ENCODE measurements at places on chromosomes 12 and 14.

DNA sequence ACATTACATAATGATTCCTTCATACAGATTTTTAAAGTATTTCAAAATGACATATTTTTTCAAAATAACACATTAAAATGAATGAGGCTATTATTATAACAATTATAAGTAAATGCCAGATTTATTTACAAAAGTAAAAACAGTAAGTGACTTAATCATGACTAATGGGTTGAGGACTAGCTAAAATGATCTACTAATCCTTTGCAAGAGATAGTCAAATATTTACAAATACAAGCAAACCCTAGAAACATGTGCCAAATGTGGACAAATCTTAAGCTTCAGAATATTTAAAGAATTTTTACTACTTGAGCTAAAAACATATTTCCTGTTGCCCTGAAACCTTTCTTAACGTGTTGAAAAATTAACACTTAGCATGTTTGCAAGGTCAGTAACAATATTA, 74.8 kb downstream of the KIF21A start:
- no peak for ATAC-seq

- no peak for ATAC-seq
These were observed 203.5 kb downstream of the ATXN7L3B start for GRCh38 chr12:74741112-74741511.

GRCh38 chr12:79645235-79645630, 45.5 kb downstream of the PAWR start:
- no peak for ATAC-seq

DNA sequence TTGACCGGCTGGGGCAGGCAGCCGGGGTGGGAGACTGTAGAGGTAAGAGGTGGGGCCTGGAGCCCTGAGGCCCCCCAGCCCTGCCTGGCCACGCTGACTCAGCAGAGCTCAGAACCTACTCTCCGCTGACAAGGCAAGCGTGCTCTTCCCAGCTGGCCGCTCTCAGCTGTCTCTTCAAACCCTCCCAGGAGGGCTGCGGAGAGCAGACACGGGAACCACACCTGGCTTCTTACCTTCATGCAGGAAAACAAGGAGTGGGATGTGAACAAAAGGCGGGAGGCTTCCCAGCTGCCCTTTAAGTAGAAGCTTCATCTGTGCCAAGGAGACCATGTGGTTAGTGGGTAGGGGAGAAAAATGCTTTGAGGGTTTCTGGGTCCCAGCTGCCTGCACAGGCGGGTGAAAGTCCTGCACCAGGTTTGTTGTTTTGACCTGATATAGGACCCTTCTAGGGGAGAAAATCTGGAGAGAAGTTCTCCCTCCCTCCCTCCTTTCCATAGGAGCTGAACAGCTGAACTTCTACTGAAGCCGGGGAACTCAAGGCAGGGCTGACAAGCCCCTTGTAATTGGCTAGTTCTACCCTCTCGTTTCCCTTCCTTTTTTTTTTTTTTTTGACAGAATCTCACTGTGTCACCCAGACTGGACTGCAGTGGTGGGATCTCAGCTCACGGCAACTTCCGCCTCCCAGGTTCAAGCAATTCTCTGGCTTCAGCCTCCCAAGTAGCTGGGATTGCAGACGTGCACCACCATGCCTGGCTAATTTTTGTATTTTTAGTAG, 12.8 kb upstream of the TESC start:
- ATAC-seq = no peak

- ATAC-seq = no peak
These were observed 81.5 kb downstream of the PLXNC1 start for GRCh38 chr12:94229902-94230301.

GRCh38 chr12:13210236-13211190, 14.0 kb downstream of the EMP1 start:
- ATAC-seq = no peak
